ENCODE measurements at places on chromosomes 2 and 18.
A peak's percentile ranks its signal among the peaks of the same experiment; 100 is the strongest.

DNA sequence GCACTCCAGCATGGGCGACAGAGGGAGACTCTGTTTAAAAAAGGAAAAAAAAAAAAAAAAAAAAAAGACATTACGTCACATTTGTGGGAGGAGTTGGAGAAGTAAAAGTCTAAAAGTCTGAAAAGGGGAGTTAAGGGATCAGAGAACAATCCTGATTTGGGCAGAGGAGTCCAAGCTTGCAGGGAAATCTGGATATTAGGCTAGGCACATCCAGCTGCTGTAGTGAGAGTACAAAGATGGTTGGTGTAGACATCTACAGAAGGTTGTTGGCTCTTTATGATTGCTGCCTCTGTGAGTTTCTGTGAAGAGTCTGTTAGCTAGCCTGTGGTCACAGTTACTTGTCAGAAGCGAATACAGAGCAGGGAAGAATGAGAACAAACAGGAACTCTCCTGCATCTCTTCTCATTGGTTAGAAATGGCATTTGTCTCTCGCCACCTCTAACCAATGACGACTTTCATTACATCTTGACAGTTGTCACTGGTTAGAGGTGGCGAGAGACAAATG, 3.3 kb upstream of the OSBPL6 start:
- no peak for DNase-seq

GRCh38 chr18:22055466-22056238, 113.7 kb upstream of the GATA6 start:
- DNase-seq: no peak

DNA sequence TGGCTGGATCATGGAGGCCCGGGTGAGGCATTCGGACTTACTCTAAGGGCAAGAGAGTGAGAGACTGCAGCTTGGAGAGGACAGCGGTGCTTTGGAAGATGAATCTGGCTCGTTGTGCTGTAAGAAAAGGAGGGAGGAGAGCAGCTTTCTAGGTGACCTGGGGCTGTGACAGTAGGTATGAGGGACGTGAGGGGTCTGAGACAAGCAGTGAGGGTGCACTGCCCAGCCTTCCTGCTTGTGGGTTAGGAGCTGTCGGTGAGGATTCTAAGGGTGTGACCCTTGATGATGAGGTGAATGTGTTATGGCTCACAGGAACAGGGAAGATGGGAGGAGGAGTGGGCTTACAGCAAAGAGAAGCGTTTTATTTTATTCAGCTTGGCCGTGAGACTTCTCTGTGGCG, 27.1 kb upstream of the RHOB start:
- DNase-seq: no peak

GRCh38 chr2:58019229-58019628, 27.4 kb upstream of the VRK2 start:
- no peak for DNase-seq

DNA sequence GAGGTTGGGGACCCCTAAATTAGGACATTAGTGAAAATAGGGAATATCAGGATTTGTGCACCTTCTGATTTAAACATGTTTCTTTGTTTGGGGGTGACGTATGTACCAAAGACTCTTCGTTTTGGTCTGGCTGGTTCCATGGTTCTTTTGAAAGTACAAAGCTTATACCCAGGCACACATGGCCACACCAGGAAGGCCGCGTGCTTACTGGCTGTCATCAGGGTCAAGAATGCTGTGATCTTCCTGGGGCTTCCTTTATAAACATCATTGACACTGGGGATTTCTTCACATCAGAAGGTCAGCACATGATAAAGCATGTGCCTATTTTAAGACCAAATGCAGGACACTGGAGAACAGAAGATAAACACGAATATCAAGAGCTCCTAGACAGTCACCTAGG, 230.6 kb upstream of the ID2 start:
- no peak for DNase-seq

GRCh38 chr2:80326214-80326613, 21.7 kb upstream of the LRRTM1 start:
- DNase-seq: peak; percentile 88

- DNase-seq: no peak
Measured at GRCh38 chr18:37529863-37530262, 35.7 kb downstream of the CELF4 start.

- no peak for DNase-seq
Measured at GRCh38 chr2:94982675-94983074, 42.8 kb upstream of the MAL start.

DNA sequence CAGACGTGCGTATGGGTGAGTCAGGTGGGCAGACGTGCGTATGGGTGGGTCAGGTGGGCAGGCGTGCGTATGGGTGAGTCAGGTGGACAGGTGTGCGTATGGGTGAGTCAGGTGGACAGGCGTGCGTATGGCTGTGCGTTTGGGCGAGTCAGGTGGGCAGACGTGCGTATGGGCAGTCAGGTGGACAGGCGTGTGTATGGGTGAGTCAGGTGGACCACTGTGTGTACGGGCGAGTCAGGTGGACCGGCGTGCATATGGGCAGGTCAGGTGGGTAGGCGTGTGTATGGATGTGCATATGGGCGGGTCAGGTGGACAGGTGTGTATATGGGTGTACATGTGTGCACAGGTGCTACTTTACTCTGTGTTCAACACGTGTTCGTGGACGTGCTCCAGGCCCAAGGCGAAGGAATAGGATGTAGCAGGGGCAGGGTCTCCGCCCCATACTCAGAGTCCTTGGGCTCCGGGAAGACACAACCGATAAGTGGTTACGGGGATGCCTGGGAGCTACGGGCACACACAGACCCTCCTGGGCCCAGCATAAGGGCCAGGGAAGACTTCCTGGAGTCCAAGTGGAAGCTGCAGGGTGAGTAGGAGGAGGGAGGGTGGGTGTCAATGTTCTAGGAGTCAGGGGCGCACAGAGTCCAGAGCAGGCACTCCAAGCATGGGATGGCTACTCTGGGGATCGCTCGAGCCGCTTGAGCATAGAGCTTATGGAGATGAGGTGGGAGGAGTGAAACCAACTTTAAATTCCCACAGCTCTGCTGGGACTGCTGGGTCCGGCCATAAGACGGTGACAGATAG, 27.1 kb upstream of the KLF11 start:
- no peak for DNase-seq

DNA sequence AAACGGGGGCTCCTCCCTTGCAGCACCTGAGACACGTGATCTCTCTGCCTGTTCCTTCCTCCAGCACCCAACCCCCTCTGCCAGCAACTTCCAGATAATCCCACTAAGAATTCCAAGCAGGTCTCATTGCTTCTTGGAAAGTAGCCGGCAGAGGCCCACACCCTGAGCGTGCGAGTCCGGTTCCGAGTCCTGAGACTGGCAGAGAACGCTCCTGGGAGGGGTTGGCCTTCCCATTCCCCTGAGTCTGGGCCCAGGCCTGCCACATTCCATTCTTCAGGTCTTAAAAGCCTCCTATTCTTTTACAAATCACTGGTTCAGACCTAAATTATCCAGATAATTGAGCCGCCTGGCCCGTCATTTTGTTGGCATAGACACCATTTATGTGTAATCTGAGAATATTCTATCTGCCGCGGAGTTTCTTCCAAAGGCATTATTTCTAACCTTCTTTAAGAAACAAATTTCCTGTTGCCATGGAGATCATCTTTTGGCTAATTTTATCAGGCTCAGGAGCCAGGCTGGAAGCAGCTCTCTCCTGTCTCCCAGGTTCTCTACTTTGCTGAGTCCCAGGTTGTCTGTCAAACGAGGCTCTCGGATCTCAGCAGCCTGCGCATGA, 165.4 kb downstream of the MYCN start:
- no peak for DNase-seq

- DNase-seq: no peak
Measured at GRCh38 chr2:109155553-109156451, 26.8 kb downstream of the SH3RF3 start.

DNA sequence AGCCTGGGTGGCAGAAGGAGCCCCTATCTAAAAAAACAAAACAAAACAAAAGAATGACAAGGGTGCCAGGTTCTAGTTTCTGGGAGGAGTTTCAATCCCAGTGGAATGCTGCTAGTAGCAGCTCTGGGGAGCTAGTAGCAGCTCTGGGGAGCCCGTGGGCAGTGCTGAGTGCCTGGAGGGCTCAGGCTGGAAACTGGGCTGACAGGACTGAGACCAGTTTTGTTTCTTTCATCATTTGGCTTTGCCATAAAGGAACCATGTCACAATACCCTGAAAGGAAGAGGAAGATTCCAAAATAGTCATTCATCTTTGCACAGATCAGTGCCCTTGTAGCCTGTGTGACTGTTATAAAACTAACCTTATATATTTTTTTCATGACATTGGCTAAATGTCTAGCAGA, 10.6 kb downstream of the MFSD6 start:
- DNase-seq: no peak

GRCh38 chr18:7683753-7684152, 116.6 kb downstream of the PTPRM start:
- no peak for DNase-seq

DNA sequence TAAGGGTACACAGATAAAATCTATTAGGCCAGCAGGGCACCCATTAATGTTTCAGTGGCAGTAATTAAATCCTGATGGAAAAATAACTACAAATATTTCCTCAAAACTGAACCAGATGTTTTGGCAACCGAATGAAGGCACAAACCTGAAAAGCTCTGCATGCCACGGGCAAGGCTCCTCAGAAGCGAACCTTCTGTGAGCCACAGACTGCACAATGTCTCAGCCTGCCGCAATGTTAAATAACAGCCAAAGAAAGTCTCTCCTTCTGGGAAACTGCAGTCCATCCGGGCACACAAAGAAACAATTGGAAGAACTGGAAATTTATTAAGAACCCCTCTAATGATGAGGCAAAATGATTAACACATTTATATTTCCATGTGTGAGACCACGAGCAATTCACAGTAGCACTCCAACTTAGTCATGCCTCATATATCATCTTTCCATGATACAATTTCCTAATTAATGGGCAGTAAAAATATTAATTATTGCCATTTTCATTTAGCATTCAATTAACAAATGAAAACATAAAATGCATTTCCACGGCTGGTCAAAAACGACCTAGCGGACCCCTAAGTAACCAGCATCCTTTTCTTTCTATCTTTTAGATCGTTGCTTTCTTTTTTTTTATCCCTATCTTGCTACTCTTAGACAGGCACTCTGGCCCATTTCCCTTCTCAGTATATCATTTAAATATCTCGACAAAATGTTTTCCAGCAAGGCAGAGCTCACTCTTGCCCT, 237.5 kb downstream of the EPHA4 start:
- DNase-seq: no peak

GRCh38 chr2:173145454-173145853, 69.8 kb downstream of the MAP3K20 start:
- DNase-seq: no peak

- no peak for DNase-seq
Measured at GRCh38 chr2:158182676-158183295, 81.1 kb downstream of the UPP2 start.

DNA sequence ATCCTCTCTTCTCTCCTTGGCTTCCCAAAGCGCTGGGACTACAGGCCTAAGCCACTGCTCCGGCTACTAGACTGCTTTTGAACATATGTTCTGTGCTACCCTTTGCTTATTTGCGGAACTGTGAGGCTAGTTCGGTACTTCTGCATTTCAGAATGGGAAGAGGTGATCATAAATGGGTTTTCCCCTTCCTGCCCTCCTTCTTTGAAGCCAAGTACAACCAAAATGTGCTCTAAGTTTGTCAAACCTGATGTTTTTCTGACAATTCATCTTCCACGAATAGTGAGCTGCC, 1.7 kb upstream of the ESCO1 start:
- DNase-seq: no peak

DNA sequence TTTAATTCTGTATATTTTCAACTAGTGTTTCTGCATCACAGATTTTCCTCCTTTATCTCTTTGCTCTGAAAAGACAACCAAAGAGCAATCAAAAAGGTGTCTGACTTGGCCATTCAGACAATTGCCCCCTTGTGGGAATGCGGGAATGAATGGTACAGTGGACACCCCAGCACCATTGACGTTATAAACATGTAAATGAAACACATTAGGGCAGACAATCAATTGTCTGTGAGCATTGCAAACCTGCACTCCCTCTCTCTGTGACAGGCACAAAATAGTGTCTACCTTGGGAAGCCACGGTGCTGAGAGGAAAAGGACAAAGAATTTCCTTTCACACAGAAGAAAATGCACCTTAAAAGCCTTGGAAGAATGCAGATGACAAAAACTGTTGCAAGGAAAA, 8.0 kb downstream of the ZEB2 start:
- no peak for DNase-seq

DNA sequence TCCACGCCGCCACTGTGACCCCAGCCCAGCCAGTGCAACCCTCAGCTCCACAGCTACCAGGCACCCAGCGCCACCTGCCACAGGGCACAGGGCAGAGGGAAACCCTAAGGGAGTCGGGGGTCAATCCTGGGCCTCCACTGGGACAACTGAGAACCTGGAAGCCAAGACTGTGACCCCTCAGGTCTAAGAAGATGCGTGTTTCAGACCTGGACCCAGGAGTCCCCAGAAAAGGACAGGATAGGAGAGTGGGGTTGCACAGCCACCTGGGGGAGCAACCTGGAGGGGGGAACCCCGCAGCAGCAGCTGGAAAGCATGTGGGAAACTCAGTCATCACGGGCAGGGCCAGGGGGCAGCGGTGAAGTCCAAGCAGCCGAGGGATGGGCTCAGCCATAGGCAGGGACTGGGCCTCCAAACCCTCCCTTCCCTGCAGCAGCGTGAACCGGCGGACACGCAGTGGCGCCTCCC, 4.1 kb downstream of the ESPNL start:
- no peak for DNase-seq

GRCh38 chr2:38200598-38200997, 124.6 kb upstream of the CYP1B1 start:
- no peak for DNase-seq

DNA sequence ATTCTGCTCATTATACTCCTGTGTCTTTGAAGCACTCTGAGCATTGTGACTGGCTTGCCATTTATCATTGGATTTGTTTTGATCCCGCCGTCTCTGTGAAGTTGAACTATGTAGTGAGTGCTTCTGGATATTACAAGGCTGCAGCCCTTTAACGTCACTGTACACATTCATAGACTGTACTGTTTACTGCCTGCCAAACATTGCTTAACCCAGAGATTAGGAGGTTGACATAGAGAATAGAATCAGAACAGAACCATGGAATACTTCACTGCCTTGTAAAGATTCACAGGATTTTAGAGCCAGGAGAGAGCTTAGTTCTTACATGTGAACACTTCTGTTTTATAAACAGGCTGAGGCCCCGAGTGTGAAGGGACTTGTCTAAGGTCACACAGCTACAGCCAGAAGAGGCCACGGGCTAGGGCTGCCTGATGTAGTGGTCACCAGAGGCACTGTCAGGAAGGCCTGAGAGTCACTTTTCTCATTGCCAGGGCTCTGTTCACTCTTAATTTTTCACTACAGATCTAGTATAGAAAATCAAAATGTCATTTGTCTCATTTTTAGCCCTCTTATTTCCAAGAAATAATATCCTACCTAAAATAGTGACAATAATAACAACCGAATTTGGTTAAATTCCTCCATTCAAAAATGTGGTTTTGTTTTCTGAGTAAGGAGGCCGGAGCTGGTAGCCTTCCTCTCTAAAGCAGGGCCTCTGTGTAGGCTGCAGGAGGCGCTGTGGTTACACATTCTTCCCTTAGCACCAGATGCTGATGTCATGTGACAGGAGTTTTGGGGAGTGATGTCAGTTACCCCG, 87.9 kb downstream of the UGGT1 start:
- peak; percentile 47 for DNase-seq

DNA sequence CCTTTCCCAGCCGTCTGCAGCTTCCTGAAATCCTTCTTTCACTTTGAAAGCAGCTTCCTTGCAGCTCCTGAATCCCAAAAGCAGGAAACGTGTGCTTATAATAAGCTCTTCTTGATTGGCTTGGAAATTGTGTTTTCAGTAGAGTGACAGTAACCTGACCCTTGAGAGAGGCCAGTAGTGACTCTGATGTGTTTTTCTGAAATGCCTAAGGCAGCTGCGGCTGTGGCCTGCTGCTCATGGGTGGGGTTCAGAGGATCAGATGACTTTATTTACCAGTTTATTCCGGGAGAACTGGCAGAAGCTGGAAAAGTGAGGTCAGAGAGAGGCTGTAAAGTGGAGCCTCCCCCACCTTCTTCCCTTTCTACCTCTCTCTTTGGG, 31.9 kb upstream of the RPIA start:
- no peak for DNase-seq
